Stomach (tissue), 19 donors: ENCODE measurements at places on chromosomes 13 and 19. TPM values are rescaled to one million over a fixed set of nuclear protein-coding genes. Genes with fewer than 3 reads are reported as not detected.
A peak's percentile ranks its signal among the peaks of the same experiment; 100 is the strongest.

Gene ZNF627
- polyA plus RNA-seq, result 6.3 TPM

Gene TEX26
- not detected for polyA plus RNA-seq

Gene ZNF829
- 1.1 TPM for polyA plus RNA-seq

Gene MEIOSIN
- not detected for polyA plus RNA-seq

Gene CFD
- polyA plus RNA-seq, result 48.7 TPM

Gene YJEFN3
- 4.9 TPM for polyA plus RNA-seq

DNA sequence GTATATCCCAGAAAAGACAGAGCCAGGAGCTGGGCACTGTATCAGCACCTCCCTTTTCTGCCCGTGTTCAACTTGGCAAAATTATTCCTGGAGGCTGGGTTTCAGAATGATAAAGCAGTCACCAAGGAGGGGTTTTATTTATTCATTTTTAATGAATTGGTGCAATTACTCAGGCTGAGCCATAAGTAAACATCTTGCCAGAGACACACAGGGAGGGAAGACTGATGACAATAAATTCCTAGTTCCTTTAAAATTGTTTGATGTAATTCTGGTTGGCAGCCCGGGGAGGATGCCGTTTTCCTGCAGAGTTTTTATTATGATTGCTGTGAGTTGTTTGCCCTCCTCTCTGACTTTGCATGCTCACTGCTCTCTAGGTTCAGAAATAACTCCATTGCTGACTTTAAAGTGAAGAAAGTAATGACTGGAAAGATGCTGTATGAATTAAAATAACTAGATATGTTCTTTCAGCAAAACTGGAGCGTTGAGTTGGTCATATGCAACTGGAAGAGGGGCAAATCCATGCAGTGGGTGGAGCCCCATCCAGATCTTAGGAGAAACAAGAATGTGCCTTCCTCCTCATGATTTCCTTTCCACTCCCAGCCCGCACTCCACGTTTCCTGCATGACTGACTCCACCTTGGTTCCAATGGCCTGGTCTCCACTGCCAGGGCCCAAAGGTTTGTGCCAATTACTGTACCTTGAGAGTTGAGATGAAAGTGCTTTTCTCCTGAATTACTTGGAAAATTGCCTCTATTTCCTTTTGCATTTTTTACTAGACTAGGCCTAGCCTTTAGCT is 182.1 kb downstream of the RFC3 start:
- no peak overlapping the region for H3K27ac ChIP-seq
- no peaks in the 10 kb centered on the region for H3K27me3 ChIP-seq
- H3K4me1 ChIP-seq, result no peaks in the 10 kb centered on the region
- DNase-seq, result peak; percentile 17

DNA sequence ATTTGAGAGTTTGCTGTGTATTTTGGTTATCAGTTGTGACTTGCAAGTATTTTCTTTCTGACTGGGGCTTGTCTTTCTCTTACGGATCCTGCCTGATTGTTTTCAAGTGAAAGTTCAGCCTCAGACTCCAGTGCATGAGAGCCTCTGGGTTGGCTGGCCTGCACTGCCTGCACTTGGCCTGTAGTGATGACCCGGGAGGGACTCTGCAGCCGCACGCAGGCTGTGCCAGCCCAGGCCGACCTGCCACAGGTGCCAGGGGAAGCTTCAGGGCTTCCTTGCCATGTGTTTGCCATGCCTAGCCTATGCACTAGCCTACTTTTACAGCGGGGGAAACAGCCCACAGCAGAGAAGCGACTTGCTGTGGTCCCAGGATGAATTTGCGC is 77.0 kb downstream of the KDM4B start:
- H3K4me1 ChIP-seq, result peaks cover 46% of the 10 kb centered on the region
- no peaks in the 10 kb centered on the region for H3K27me3 ChIP-seq
- no peak overlapping the region for H3K4me3 ChIP-seq
- H3K36me3 ChIP-seq, result peaks cover 52% of the 10 kb centered on the region
- H3K27ac ChIP-seq, result peak overlapping the region; percentile 42

- no peak for DNase-seq
- no peak overlapping the region for H3K27ac ChIP-seq
- H3K27me3 ChIP-seq, result no peaks in the 10 kb centered on the region
- no peaks in the 10 kb centered on the region for H3K36me3 ChIP-seq
- no peak overlapping the region for H3K4me3 ChIP-seq
- H3K4me1 ChIP-seq, result no peaks in the 10 kb centered on the region
These were observed 106.1 kb downstream of the NHLRC3 start for GRCh38 chr13:39144391-39144790.

- no peaks in the 10 kb centered on the region for H3K36me3 ChIP-seq
- no peak for DNase-seq
- H3K4me3 ChIP-seq, result no peak overlapping the region
- no peak overlapping the region for H3K27ac ChIP-seq
- H3K4me1 ChIP-seq, result peaks cover 54% of the 10 kb centered on the region
- no peaks in the 10 kb centered on the region for H3K27me3 ChIP-seq
These were observed 61.1 kb upstream of the NPAS1 start for GRCh38 chr19:46958532-46958931.

- no peak for DNase-seq
- no peak overlapping the region for H3K27ac ChIP-seq
- H3K4me1 ChIP-seq, result no peaks in the 10 kb centered on the region
- peaks cover 63% of the 10 kb centered on the region for H3K36me3 ChIP-seq
These were observed 8.5 kb upstream of the MARCHF2 start for GRCh38 chr19:8404391-8405151.

GRCh38 chr19:9914315-9915207 is 21.8 kb downstream of the OLFM2 start:
- peaks cover 20% of the 10 kb centered on the region for H3K4me1 ChIP-seq
- peak; percentile 72 for DNase-seq
- H3K36me3 ChIP-seq, result no peaks in the 10 kb centered on the region
- peaks cover 96% of the 10 kb centered on the region for H3K27me3 ChIP-seq
